Hindlimb muscle (tissue), 1 donor: ENCODE measurements at places on chromosomes 5 and 9. TPM values are rescaled to one million over a fixed set of nuclear protein-coding genes. Genes with fewer than 3 reads are reported as not detected.

DNA sequence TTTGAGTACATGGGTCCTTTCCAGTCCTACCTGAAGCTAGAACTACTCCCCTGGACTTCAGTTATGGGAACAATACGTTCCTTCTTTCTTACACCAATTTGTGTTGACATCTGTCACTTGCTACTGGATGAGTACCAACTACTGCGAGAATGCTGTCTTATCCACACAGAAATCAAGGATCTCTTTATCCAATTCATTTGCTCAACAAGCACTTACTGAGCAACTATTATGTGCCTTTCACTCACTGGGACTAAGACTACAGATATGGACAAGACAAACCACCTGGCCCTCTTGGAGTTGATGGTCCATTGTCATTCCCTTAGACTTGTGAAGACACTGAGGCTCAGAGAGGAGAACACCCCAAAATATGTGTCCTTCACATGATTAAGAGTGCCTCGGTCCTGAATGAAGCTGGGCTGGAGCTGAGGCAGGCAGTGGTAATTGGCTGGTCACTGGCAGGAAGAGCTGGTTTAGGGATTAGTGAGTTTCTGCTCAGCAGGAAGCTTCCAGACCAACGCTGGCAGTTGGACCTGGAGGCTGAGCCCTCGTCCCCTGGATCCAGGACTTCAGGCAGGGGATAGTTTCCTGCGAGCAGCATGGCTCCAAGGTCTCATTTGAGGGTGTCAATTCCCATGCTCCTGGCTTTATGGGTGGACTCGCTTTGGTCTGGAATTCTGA is 8.4 kb upstream of the ARSI start:
- no peak for DNase-seq

- DNase-seq, result no peak
Measured at GRCh38 chr9:118609355-118610044, 759.7 kb downstream of the BRINP1 start.

DNA sequence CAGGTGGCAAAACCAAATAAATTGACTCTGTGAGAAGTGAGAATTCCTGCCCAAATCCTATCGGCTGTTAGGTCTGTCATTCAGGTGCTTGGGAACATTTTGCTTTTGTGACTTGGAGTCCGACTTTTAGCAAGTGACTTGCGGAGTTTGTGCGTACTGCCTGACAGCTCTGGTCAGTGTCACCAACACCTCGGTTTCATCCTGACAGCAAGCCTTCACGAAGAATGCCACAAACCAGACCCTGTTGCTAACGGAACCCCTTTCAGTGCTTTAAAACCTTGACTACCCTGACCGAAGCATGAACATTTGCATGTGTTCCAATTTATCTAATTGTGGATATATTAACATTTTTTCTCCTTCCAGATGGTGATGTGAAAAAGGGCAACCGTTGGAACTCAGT is 26.5 kb downstream of the LIX1 start:
- no peak for DNase-seq

Gene SNX30
- polyA plus RNA-seq, result 10.2 TPM

Gene ADAMTS6
- 0.63 TPM for polyA plus RNA-seq

Gene CARD9
- polyA plus RNA-seq, result 1.1 TPM

Gene FAM151B
- polyA plus RNA-seq, result 5.2 TPM
